Memory B cell (primary cell): ENCODE measurements at places on chromosomes 1 and 21.

- no peak for DNase-seq
Observed at GRCh38 chr1:58104960-58105359, 441.6 kb downstream of the OMA1 start.

GRCh38 chr1:173337126-173337525, 130.0 kb upstream of the TNFSF4 start:
- no peak for DNase-seq

GRCh38 chr1:15384301-15384901, 25.3 kb upstream of the EFHD2 start:
- no peak for DNase-seq

- DNase-seq: no peak
Observed at GRCh38 chr1:100868364-100868995, 26.2 kb downstream of the EXTL2 start.

- no peak for DNase-seq
Observed at GRCh38 chr1:231733672-231734071, 107.1 kb downstream of the DISC1 start.

GRCh38 chr1:59295618-59296017, 1.3 kb upstream of the FGGY start:
- DNase-seq: no peak

DNA sequence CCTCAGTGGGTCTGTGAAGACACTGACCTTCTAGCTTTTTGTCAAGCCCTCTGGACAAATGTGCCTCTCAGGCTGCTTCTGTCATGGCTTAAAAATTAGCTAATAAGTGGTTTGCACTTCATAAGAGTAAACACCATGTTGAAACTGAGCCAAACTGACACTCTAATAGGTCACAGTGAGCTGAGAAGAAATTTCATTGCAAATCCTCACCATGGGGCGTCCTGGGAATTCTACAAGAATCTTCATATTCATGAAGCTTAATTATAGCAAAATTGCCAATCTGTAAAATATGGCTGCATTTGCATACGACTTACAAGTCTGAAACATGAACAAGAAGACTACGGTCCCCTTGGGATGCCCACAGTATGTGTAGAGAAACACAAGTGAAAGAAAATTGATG, 188.6 kb downstream of the DSCAM start:
- DNase-seq: no peak

GRCh38 chr1:59100708-59101374, 196.1 kb upstream of the FGGY start:
- DNase-seq: no peak

DNA sequence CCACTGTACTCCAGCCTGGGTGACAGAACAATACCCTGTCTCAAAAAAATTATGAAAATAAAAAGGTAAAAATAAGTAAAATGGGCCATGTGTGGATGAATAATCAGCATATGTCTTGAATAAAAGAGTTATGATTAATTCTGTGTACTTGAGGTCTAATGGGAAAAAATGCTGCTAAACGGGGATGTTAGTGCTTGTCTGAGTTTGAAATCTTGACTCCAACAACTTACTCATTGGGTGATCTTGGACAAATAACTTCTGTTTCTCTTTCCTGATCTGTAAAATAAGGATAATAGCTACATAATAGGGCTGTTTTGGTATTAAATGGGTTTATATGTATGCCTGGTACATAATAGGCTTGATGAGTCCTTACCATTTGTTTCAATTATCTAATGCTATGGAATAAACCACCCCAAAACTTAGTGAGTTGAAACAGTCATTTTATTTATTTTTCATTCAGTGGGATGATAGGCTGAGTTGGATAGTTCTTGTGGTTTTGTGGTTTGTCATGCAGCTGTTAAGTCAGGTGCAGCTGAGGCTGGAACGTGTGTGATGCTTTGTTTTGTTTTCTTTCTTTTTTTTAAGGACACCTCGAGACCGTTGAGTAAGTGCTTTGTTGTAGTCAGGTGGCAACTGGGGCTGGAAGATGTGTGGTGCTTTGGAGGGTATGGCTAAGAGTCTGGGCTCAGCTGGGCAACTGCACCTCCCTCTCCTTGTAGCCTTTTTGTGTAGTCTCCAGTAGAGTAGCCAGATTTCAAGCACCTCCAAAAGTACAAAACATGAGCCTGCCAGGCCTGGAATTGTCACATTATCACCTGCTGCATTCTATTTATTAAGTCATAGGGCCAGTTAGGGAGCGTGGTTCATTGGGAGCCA, 4.9 kb downstream of the MDM4 start:
- no peak for DNase-seq

GRCh38 chr1:18637962-18638834, 7.6 kb downstream of the PAX7 start:
- no peak for DNase-seq

DNA sequence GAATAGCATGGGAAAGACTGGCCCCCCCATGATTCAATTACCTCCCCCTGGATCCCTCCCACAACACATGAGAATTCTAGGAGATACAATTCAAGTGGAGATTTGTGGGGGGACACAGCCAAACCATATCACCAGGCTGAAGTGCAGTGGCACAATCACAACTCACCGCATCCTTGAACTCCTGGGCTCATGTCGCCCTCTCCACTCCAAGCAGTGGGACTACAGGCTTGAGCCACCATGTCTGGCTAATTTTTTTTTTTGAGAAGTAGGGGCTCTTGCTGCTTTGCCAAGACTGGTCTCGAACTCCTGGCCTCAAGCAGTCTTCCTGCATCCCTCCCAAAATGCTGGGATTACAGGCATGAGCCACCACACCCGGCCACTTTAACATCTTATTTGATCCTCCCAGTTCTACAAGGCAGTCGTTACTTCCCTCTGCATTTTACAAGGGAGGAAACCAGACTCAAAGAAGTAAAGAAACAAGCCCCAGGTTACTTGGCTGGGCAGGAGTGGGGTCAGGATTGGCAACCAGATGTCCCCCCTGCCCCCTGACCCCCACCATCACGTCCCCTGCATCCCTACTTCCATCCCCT, 26.9 kb upstream of the ACTL8 start:
- no peak for DNase-seq

DNA sequence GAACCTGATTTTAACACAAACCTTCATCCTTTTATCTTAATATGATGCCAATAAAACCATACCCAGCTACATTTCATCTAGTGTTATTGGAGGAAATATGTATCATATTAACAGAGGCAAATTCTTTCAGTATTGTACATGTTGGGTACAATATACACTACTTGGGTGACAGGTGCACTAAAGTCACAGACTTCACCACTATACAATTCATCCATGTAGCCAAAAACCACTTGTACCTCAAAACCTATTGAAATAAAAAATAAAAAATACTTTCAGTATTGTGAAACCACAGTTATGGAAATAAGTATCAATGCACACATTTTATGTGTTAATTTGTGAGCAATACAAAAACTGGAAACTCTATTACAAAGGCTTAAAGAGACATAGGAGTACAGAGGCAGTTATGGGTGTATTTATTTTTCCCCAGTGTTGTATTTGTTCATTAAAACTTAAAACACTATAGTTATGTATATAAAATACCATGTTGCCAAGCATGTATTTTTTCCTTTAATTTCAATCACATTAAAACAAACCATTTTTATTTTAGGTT, 25.1 kb upstream of the GPR88 start:
- no peak for DNase-seq

- DNase-seq: no peak
Observed at GRCh38 chr1:166944186-166944967, 31.0 kb downstream of the ILDR2 start.

GRCh38 chr1:106937104-106937503, 119.4 kb upstream of the PRMT6 start:
- DNase-seq: no peak

DNA sequence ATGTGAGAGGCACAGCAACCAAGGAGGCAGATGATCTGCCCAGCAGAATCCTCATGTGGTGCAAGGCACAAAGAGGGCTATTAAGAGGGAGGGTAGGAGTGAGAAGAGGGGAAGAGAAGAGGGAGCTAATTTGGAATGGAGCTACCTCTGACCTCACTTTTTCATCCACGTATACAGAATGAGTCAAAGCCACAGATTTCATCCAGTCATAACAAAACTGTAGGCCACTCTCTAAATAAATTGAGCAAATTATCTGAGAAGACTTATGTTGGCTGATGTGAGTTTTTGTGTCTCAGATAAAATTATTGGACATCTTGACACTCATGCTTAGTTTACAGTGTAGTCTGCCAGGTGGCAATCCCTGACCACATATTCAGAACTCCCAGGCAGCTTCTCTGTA, 325.6 kb downstream of the TTLL7 start:
- no peak for DNase-seq

DNA sequence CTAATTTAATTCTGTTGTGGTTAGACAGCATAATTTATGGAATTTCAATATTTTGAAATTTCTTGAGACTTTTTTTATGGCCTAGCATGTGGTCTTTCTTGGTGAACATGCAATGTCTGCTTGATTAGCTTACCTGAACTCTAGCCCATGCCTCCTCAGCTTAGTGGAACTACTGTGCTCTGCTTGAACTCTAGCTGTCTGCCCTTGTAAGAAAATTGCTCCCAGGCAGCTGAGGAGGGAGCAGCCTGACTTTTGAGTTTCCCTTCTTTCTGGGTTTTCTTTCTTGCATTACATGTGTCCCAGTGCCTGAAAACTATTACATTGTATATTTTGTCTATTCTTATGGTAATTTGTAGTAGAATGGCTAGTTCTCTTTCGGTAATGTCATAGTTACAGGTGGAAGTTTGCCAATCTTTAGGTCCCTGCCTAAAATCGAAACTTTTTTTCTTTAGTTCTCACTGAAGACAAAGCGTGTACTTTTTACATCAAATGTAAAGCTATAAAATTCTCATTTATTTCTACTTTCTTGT, 105.3 kb downstream of the MAST2 start:
- no peak for DNase-seq

- DNase-seq: no peak
Observed at GRCh38 chr1:178537382-178538090, 24.6 kb downstream of the TEX35 start.

DNA sequence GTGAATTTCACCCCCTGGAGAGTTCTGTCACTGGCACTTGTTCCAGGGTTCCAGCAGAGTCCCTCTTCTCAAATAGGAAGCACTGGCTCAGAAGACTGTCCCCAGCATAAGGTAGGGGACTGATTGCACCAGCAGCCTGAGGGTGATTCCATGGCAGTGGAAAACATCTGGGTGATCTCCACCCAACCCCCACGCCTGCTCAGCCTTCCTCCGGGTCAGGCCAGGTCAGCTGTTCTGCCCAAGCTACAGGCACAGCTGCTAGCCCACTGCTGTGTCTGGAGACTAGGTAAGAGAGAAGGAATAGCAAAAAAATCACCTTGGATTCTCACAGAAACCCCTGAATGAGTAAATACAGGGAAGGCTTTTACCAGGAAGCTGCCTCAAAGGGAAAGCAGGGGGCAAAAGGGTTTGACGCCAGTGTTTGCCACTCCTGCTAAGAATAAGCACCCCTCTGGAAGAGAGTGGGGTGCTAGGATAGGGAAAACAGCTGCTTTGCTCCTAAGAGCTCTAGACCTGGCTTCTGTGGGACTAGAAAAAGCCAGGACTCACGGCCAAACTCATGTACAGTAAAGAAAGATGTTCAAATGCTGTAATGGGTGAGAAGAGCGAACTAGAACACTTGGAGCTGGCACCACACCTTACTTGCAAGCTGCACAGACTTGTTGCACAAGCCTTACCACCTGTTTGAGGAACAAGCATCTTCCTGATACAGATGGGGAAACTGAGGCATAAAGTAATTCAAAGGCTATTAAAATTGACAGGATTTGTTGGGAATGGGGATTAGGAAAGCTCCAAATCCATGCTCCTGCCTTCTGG, 1.0 kb upstream of the DENND2D start:
- DNase-seq: no peak

DNA sequence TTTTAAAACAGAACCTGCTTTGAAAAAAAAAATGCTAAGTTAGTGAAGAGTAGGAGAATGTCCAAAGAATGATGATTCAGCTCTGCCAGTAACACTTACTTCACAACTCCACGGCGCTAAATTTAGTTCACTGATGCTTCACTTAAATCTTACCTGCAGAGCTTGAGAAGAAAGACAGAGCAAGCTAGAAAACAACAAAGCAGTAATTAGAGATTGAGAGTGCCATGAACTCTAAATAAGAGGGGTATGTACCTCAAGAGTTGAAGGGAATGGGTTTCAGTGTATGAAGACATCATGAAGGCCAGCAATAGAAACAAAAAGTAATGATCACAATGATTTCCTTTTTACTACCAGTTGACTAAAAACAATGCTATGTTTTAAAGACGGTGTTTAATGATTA, 32.8 kb downstream of the EPRS1 start:
- DNase-seq: no peak

DNA sequence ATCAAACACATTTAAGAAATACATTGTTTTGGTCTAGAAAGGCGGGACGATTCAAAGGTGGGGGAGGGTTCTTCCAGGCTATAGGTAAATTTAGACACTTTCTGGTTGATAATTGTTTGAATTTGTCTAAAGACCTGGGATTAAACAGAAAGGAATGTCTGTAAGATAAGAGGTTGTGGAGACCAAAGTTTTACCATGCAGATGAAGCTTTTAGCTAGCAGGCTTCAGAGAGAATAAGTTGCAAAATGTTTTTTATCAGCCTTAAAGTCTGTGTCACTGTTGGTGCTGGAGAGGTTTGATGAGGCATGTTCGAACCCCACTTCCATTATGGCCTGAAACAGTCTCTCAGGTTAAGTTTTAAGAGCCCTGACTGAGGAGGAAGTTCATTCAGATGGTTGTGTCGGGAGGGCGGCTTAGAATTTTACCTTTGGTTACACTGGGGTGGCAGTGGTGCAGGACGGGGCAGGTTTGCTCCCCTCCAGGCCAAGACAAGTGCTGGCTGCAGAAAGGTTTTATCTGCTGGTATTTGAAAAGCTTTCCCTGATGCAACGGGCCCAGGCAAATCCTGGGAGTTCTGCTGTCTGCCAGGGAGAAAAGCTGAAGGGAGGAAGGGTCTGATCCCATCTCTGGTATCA, 16.0 kb upstream of the SLC2A5 start:
- DNase-seq: no peak

- no peak for DNase-seq
Observed at GRCh38 chr1:196209983-196210382, 398.3 kb downstream of the KCNT2 start.

DNA sequence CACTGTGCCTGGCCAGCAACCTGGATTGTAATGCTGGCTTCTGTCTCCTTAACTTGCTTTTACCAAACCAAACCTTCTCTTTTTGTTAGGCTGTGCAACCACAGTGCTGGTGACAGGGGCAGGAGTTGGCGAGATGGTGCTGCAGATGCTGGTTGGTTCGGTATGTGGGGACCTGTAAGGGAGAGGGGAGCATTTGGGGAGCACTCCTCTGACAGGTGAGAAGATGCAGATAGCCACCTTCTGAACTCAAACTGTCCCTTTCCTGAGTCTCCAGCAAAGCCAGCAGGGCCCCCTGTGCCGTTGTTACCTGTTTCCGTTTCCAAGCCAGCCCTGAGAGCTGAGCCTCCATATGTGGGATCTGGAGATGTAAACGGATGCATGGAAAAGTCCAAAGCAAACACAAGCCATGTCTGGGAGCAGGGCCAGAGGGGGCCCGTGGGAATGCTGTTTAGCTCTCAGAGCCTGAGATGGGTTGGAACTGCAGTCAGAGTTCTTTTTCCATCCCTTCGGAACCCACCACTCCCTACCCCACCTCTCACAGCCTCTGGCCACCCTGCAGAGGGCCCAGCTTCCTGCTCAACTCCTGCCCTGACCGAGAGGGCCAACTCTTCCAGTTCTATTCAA, 34.0 kb downstream of the ELK4 start:
- DNase-seq: no peak
